Spinal cord (tissue), 10 donors: ENCODE measurements at places on chromosomes 16 and 17. TPM values are rescaled to one million over a fixed set of nuclear protein-coding genes. Genes with fewer than 3 reads are reported as not detected.

DNA sequence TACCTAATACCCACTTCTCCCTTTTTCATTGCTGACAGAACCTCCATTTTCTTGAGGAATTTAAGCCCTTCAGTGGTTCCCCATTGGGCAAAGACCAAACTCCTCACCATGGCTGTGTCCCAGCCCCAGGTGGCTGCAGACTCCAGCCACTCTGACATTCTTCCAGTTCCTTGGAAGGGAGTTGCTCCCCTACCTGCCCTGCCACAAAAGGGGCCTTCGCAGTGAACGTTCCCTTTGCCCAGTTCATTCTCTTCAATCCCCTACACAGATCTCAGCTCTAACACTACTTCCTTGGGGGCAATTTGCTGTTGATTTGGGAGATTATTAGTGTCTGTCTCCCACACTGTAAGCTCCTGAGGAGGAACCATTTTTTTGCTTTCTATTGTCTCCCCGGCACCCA, 3.2 kb upstream of the AKTIP start:
- DNase-seq = no peak

GRCh38 chr17:10177131-10177912, 21.1 kb downstream of the GAS7 start:
- DNase-seq = no peak

DNA sequence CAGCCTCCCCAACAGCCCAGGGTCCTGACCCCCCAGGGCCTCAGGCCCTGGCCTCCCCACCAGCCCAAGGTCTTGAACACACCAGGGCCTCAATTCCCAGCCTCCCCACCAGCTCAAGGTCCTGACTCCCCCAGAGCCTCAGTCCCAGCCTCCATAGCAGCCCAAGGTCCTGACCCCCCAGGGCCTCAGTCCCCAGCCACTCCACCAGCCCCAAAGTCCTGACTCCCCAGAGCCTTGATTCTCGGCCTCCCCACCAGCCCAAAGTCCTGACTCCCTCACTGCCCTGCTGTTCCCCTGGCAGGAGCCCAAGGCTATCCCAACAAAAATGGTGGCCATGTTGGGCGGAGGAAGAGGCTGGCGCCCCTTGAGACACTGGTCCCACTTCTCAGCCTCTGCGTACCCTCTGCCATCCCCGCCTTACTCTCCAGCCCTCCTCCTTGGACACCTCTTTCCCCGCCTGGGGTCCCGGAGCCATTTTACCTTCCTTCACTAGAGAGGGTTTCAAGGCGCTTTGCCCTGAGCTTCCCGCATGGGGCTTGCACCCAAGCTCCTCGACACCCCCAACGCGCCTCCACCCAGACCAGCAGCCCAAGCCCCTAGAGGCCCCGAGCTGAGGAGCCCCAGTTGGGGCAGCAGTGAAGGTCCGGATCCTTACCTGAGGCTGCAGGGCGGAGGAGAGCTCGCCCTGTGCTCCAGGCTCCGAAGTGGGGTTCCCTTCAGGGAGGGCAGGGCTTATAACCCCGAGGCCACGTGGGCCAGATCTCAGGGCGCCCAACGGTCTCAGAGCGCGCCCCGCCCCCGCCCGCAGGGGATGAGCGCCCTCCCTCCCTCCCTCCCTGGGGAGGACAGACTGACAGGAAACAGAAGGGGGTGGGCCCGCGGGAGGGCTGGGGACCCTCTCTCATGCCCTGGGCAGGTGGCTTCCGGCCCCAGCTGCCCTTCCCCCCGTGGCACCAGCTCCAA, 3.5 kb upstream of the TSPOAP1 start:
- no peak for DNase-seq

GRCh38 chr16:23131931-23132621, 17.2 kb downstream of the USP31 start:
- DNase-seq = no peak

LRRC37A2 gene
- 59.2 TPM for polyA plus RNA-seq
